Smooth muscle cell of the brain vasculature (primary cell): ENCODE measurements at places on chromosomes 4 and X.

- DNase-seq = no peak
These were observed 749.5 kb upstream of the PCDH7 start for GRCh38 chr4:29970626-29971025.

DNA sequence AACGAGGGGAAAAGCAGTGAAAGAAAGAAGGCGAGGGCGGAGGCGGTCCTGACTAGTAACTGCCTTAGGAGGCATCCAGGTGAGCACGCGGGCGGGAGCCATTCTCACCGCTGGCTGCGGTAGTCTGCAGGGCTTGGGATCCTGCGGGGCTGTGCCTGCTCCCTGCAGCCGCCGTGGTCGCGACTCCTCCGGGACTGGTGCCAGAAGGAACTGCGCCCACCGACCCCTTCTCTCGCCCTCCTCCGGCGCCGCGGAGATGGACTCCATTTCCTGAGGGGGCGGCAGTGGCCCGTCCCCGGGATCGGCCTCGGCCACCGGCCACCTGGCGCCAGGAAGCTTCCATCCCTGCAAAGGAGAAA, 543 bp downstream of the NFXL1 start:
- DNase-seq = no peak

DNA sequence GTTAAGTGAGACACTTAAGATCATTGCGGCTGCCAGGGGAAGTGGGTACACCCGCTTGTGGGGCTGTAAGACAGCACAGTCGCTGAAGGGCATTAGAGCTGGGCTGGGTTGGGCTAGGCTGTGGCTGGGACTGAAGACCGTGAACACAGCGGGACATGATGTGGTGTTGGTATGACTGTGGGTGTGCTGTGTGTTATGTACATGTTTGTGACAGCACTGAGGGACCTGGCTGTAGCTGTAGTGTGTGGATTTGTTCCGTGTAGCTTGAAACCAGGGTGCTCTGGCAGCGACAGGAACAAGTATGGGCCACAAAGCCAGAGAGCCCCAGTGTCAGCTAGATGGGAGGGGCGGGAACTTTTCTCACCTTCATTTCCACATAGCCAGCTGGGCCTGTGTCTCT, 82.1 kb downstream of the NHSL2 start:
- no peak for DNase-seq

DNA sequence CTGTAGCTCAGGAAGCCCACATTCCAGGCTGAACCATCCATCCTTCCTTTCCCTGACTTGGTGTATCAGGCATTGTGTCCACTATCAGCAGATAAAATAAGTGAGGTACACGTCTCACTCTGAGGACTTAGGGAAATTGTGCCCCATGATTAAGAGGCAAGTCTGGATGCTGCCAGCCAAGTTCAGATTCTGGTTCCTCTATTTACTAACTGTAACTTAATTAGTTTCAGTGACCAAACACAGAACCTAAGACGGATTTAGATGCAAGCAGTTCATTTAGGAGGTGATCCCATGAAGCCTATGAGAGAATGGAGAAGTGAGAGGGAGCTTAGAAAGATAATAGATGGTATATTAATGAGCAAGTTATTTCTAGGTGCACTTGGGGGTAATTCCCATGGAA, 56.6 kb upstream of the PACRGL start:
- DNase-seq = no peak

DNA sequence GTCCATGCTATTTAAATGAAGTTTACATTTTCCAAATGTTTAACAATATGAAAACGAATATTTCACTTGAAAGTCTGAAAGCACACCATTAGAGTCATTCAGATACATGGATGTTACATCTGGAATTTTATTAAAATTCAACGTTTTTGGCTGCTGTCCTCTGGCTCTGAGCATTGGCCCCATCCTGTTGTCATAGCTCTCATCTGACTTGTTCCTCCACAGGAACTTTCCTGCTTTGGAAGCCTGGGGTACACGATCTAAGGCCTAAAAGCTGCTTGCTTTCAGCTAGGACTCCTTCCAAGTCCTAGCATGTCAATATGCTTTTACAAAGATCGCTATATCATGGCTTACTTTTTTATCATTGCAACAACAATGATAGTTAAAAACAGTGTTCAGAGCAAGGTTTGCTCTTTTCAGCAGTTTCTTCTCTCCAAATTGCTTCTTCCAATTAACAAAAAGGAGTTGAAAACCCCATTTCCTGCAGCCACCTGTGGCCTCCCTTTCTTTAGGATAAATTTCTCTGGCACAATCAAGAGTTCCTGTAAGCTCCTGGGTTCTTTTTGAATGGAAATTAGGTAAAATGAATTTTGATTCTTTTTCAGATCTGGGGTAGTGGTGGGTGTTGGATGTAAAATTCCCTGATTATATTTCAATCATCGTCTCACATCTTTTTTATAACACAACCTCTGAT, 413.4 kb upstream of the AGA start:
- DNase-seq = no peak

DNA sequence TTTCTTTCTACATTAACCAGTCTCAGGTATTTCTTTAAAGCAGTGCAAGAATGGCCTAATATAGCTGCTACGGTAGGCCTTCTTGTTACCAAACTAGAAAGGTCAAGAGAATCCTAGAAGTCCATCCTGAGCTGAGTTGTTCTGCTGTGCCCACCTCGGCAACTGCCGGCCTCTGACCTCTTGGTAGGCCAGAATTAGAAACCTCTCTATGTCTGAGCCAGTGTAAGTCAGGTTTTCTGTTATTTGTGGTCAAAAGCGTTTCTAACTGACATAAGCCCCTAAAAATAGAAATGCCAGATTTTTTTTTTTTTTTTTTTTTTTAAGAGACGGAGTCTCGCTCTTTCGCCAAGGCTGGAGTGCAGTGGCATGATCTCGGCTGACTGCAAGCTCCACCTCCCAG, 43.1 kb downstream of the SOWAHB start:
- no peak for DNase-seq

GRCh38 chr4:32775049-32775448, 2054.9 kb downstream of the PCDH7 start:
- no peak for DNase-seq

DNA sequence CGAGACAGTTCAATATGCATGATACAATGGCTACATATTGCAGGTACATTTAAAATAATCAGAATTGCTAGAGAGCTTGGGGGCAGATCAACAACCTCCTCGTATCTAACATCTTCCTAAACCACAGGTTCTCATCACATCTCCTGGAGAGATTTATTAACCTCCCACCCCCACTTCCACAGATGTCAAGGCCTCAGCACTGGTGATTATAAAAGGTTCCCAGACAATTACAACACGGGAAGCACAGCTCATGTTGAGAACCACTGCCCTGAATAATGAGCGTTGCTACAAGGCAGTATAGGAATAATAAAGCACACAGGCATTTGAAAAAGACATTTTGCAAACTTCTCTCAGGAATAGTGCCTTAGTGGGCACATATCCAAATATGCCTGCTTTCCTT, 42.8 kb downstream of the ELOVL6 start:
- DNase-seq = no peak

GRCh38 chr4:167578906-167579305, 344.6 kb upstream of the SPOCK3 start:
- no peak for DNase-seq

GRCh38 chr4:25182937-25183336, 22.7 kb upstream of the SEPSECS start:
- DNase-seq = no peak

DNA sequence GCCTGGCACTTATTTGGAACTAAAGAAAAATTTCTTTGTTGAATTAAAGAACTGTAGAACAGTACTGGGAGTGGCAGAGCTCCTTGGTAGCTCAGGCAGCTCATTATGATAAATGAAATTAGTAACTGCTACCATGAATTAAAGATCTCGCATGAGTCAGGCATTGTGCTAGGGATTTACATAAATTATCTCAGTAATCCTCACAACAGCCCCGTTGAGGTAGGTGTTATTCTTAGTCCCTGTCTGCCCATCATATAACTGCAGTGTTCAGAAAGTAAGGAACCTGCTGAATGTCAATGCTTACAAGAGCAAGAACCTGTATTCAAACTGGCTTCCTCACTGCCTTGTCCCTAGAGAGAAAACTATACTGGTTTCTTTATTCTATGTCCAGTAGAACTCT, 108.3 kb downstream of the NLGN4X start:
- DNase-seq = no peak

- no peak for DNase-seq
These were observed 84.3 kb downstream of the PJA1 start for GRCh38 chrX:69080855-69081465.

GRCh38 chrX:134732152-134732551, 73.9 kb upstream of the PLAC1 start:
- no peak for DNase-seq

GRCh38 chr4:25378437-25378743, 1.3 kb downstream of the ANAPC4 start:
- no peak for DNase-seq

DNA sequence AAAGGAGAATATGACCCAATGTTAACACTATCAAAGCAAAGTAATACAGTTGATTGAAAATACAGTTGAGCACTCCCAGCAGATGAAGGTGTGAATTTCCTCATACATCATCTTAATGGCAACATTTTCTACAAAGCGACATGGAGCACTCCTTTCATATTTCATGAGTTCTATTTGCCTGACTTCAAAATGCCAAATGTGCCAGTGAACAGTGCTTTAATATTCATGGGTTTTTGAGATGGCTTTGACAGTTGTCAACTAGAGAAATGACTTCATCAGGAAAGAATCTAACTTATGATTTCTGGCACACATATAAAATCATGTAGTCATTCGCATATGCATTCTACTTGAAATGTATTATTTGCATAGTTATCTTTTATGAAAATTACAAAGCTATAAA, 222.4 kb downstream of the GALNTL6 start:
- DNase-seq = no peak

- no peak for DNase-seq
These were observed 70.4 kb downstream of the ELOVL6 start for GRCh38 chr4:110128029-110128428.

- no peak for DNase-seq
These were observed 186.3 kb downstream of the FAT4 start for GRCh38 chr4:125501090-125501489.

DNA sequence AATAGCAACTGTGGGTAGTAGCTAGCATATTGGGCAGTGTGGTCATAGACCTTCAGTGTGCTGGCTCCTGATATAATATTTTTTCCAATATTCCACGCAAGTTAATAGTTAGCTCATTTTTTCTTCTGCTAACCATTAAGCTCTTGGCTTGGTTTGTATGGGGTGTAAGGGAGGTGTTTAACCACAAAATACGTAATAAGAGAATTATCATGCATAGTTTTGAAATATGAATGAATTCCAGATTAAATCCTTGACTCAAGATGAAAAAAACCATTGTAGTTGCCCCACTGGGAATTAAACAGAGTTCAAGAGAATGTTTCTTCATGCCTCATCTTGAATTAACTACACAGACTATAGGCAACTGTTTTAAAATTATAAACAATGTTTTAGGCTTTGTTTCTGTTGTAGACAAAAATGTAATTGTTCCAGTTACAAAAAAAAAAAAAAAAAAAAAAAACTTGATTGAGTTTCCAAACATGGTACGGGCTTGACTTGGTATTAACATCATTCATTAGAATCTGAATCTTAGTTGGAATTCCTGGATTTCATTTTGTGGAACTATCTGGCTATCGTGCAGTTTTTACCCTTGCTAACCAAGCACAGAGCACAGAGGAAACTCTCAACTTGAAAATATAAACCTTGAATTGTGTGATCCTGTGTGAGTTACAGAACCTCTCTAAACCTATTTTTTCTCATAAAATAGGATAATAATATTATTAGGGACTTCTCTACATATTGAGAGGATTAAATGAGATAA, 28.4 kb downstream of the CXCL1 start:
- no peak for DNase-seq

GRCh38 chrX:14039344-14039743, 9.7 kb upstream of the GEMIN8 start:
- peak; percentile 32 for DNase-seq

GRCh38 chr4:41323706-41324105, 67.0 kb downstream of the UCHL1 start:
- DNase-seq = no peak

- DNase-seq = no peak
These were observed 48.0 kb upstream of the TMEM154 start for GRCh38 chr4:152727784-152728183.

GRCh38 chrX:11504234-11504633, 161.5 kb downstream of the ARHGAP6 start:
- DNase-seq = no peak

DNA sequence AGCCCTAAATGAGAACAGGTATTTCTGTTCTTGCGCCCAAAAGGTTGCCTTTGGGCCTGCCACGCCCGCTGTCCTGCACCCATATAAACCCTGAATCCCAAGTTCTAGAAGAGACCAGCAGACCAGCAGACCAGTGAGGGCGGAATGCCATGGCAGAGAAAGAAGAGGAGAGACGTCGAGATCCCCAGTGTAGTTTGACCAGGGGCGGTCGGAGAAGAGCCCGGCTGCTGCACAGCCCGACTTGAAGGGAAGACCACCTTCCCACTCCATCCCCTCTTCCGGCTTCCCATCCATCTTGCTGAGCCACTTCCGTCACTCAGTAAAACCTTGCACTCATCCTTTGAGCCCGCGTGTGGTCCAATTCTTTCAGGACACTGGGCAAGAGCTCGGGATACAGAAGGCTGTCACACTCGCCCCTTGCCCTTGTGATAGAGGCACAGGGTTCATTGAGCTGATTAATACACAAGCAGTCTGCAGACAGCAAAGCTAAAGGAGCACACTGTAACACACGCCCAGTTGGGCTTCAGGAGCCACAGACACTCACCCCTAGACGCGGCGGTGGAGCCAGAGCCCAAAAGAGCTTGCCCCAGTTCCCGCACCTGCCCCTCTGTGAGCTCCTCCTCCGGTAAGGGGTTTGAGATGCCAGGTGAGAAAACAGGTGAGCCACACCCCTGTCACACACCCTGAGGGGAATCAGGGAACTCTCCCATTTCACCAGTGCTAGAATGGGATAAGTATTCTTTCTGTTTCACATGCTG, 230.8 kb downstream of the PCDH10 start:
- no peak for DNase-seq

DNA sequence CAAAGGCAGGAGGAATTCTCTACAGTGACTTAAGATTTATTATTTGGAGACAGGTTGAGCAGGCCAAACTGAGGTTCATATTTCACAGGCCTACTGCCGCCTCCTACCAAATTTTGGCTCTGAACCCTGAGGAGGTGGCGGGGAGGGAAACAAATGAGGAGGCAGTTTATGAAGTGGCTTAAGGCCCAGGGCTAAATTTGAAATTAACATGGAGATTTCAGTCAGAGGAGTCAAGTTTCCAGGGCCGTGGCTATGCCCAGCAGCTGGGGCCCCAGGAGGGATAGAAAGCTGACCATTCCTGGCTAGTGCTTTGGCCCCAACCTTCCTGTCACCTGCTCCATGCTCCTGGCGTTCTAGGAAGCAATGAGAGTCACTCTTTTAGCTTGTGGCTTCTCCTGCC, 73.4 kb upstream of the ARHGAP36 start:
- no peak for DNase-seq
